NCI-H187 treated with DMSO at 0.1 percent for 48 hours (cell line): ENCODE measurements at places on chromosomes 11 and 22.

DNA sequence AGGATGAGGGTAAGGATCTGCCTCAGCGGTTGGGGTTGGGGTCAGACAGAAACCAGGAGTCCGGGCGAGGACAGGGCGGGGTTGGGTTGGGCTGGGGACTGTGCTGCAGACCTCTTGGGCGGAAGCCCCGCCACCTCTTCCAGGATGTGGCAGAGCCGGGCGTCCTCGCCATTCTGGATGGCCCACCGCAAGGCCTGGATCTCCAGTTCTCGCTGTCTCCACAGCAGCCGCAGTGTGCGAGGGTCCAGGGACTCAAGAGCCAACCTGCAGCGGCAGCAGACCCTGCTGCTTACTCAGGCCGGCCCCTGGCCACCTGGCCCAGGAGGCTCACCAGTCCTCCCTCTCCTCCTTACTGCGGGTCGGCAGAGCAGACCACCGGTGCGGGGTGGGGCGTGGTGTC lies 2.0 kb downstream of the LMNTD2 start:
- DNase-seq = no peak

DNA sequence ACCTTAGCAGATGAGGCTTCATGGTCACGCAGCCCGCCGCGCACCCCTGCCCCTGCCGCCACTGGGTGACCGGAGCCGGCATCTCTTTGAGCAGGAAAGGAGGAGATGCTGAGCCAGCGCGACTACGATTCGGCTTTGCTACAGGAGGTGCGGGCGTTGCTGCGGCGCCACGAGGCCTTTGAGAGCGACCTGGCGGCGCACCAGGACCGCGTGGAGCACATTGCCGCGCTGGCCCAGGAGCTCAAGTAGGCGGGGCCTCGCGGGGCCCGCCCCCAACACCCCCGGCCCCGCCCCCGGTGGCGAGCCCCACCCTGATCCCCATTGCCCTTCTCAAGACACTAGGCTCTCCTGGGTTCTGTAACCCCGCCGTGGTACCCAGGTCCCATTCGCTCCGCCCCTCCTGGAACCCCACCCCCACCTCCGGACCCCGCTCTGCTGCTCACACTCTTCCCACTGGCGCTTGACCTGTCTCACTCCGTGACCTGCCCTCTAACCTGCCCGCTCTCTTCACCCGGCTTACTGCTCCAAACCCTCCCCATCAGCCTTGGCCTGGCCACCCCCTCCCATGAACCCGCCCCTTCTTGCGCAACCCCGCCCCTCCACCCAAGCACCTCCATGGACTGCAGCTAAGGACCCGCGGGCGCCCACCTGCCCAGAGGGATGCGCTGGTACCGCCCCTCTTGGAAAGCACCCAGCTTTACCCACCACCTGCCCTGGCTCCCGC lies 9.1 kb downstream of the CTSF start:
- no peak for DNase-seq

GRCh38 chr11:26229257-26229656 lies 102.7 kb upstream of the ANO3 start:
- DNase-seq = no peak

GRCh38 chr11:117459123-117459978 lies 131.7 kb downstream of the CEP164 start:
- DNase-seq = no peak

DNA sequence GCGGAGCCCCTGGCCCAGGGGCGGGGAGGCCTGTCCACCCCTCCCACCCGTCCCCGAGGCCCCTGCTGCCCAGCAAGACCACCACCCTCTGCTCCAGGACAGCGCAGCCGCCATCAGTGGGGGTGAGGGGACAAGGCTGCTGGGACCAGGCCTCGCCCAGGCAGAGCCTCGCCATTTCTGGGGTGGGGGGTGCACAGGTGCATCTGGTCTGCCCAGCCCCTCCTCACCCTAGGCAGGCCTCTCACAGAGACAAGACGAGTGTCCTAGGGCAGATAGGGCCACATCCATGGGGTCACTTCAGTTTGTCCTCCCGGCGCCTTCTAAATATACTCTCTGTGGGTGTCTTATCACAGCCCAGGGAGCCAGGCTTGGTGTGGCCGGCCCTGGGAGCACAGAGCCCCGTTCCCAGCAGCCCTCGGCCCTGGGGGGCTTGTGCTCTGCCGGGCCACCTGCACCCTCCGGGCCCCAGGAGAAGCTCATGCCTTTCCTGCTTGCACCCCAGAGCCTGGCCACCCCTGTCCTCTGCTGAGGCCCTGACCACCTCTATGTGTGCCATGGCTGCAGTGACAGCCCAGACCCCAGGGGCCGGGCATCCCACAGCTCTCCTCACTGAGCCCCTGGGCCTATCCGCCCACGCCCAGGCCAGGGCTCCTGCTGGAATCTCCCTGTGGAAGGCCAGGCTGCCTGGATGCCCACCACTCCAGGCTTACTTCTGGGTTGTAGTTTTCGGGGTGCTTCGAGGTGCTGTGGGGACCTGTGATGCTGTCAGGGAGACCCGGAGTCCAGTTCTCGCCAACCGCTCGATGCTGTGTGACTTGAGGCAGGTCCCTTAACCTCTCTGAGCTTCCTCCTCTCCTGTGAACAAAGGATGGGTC lies 70.8 kb downstream of the KCNQ1 start:
- no peak for DNase-seq

DNA sequence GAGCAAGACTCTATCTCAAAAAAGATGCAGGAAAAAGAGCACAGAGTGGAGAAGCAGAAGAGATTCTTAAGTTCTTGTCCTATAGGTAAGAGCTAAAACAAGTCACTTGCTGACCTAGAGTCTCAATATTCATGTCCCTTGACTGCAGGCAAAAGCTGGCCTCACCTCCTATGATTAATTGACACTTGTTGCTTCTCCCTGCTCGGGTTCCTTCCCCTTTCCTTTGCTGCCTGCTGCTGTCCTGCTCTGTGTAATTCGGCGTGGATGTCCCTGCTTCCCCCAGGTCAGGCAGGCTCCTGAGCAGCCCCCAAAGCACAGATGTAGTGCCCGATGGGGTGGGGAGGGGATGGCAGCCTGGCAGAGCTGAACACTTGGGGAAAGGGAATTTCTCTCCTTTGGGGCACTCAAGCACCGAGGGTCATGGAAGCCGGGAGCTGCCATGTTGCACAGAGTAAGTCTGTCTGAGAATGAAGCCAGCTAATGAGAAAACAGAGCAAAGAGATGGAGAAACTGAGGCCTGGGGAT lies 60.8 kb upstream of the NUP50 start:
- DNase-seq = no peak

GRCh38 chr11:47941907-47942558 lies 38.3 kb upstream of the PTPRJ start:
- no peak for DNase-seq

DNA sequence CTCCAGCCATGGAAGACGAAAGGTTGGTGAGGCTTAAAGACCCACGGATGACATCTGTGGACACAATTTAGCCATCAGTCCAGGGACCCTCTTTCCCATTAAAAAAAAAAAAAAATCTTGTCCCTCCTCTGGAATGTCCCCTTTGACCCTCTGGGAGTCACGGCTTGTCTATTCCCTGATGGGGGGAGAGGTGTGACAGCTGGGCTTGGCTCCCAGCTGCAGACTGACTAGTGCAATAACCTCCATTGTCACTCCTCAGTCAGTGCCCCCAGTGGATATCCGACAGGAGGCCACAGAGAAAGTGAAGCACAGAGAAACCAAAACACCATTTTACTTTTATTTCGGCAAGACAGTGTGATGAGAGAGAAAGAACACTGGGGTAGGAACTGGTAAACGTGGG lies 2.7 kb upstream of the VSIG2 start:
- DNase-seq = no peak

DNA sequence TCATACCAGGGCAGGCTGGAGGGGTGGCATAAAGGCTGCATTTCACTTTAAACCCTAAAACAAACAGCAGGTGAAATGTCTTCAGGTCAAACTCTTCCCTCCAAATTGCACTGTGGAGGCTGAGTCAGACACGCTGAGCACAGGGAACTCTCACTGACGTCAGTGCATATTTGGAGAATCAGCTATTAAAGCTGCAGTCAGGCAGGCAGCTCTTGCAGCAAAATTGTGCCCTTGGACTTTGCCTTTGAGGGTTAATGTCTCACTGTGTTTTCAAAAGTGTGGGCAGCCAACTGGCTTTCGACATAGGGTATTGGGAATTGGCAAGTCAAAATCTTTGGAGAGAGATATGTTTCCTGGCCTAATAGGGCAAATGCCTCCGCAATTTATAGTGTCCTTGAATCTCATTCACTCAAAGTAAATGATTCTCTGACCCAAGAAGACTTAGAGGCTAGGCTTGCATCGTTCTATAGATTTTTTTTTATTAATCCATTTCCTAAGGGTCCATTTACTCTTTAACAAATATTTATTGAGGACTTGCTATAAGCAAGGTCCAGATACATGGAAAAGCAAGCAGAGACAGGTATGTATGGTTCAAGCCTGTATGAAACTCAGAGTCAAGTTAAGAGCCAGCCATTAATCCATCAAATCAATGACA lies 27.7 kb upstream of the SMCO4 start:
- no peak for DNase-seq

DNA sequence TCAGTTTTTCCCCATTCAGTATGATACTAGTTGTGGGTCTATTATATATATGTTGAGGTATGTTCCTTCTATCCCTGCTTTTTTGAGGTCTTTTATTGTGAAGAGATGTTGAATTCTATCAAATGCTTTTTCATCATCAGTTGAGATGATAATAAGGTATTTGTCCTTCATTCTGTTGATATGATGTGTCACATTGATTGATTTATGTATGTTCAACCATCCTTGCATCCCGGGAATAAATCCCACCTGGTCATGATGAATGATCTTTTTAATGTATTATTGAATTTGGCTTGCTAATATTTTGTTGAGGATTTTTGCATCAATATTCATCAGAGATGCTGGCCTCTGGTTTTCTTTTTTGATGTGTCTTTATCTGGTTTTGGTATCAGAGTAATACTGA lies 26.0 kb downstream of the ENDOD1 start:
- DNase-seq = no peak

DNA sequence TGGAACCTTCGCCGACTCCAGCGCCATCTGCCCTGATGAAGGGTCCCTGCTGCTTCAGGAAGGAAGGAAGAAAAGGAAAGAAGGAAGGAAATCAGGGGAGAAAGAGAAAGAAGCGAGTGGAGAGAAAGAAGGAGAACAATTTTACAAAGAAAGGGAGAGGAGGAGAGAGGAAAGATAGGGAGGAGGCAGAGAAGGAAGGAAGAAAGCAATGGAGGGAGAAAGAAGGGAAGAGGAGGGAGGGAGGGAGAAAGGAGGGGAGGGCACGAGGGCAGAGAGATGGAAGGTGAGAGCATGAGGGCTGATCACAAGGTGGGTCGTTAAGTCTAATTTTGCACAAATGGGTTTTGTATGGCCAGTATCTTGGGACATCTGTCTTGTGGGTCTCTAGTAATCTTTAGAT lies 39.2 kb downstream of the PARVA start:
- DNase-seq = no peak

GRCh38 chr22:17627961-17628405 lies 566 bp downstream of the ATP6V1E1 start:
- no peak for DNase-seq

GRCh38 chr11:5339771-5340322 lies 3.5 kb downstream of the OR51B5 start:
- no peak for DNase-seq

DNA sequence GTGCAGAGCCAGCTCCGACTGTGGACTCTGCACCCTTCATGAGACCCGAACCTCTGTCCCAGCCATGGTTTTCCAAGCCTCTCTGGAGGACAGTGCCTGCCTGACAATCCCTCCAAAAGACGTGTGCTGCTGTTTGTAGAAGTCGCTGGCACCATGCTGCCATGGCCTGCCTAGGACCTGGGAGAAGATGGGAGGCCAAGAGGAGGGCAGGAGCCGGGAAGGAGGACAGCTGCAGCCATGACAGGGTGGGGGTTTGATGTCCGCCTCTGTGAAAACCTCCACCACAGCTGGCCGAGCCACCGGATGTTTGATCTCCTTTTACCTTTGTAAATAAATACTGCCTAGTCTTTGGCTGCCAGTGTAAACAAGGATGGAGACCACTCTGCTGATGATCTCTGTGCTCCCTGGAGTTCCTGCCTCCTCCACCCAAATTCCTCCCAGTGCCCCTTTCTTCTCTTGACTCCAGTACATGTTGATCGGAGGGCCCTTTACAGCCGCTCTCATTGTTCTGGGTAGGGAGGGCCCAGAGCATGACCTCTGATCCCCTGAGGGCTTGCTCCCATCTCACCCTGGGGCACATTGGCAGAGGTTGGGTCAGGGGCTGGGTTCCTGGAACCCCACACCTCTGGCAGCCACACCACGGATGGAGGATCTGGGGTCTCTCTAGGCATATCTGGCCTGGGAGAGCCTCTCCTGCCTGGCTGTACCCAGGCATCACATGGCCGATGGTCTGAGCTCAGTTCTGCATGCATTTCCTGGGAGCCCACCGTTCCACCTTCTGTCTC lies 66.9 kb downstream of the BCR start:
- no peak for DNase-seq

- DNase-seq = no peak
These were observed 9.1 kb downstream of the PITPNM1 start for GRCh38 chr11:67496113-67496512.

DNA sequence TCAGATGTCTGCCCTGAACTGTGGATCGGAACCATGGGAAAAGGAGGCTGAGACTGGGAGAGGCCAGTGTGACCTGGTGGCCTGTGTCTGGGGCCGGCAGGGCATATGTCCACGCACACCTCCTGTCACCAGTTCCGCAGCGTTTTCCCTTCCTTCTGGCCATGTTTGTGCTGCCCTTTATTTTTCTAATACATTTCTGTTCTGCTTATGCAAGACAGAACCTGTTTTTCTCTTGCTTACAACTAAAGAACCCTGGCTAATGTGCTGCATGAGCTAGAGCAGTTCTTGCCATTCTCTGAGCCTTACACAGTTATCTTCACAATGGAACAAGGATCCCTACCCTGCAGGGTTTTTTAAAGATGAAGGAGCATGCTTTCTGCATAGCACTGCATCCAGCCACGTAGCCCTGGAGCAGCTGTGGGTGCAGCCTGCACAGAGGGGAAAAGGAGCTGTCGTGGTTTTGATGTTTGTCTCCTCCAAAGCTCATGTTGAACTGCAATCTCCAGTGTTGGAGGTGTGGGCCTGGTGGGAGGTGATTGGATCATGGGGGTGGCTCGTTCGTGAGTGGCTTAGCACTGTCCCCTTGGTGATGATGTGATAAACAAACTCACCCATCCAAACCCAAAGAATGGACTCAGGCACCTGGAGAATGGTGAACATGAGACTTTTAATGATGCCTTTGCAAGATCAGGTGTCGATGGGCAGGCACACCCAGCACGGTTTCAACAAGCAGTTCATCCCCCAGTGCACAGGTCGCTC lies 84.8 kb upstream of the SHANK2 start:
- DNase-seq = no peak

GRCh38 chr11:12483604-12484003 lies 106.2 kb downstream of the PARVA start:
- no peak for DNase-seq
